MCF 10A (cell line): ENCODE measurements at places on chromosomes 5 and 9.

DNA sequence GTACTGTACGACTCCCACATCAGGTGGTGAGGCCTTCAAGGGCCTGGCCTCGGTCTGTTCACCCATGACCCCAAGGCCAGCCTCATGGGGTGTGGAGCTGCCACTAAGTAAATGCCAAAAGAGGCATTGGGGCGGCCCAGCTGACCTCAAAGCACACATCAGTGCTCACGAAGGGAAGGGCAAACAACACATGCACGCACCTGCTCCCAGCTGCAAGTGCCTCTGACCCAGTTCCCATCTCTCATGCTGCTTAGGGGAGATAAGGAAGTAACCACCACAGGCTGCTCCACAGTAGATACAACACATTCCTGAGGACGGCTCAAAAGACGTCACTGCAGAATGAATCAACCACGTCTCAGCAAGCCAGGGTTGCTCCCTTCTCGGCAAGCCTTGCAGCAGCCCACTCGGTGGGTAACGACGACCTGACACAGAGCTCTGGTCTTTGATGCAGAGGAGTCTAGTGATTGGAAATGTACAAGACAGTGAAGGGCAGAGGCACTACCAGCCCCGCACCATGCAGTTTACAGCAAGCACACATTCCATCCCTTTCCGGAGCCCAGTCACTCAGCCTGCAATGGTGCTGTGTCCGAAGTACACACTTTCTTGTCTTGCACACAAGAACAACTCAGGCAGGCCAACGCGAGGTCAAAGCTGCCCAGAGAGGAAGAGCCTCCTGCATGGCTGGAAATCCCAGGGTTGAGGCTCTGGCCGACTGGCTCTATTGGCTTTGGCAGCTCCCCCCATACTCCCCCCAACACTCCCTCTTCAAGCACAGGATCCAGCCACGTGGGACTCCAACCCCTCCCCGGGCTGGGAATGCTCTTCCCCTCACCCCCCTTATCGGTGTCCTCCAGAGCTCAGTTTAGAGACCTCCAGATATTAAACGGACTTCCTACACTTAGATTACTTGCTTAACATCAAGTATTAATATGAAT, 31.8 kb downstream of the FABP6 start:
- DNase-seq: no peak

- peak; percentile 65 for DNase-seq
These were observed 442.4 kb upstream of the ZNF462 start for GRCh38 chr9:106420511-106420944.

GRCh38 chr9:5288591-5288990, 15.9 kb downstream of the RLN2 start:
- no peak for DNase-seq

- peak; percentile 82 for DNase-seq
These were observed 116.1 kb upstream of the RASA1 start for GRCh38 chr5:87151547-87151946.

DNA sequence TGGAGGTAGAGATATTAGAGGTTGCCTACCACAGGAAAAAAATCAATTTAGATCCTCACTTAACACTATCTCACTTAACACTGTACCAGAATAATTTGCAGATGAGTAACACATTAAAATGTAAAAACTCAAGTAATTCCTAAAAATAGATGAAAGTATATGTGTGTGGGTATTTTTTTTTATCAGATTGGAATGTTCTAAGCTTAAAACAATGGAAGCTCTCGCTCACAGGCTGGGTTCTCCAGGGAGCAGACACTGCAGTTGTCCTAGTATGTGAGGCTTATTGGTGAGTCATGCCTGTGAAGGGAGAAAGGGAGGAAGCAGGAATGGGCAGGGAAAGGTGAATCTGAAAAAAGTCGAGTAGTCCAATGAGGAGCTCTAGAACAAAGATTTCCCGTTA, 181.3 kb upstream of the ZNF608 start:
- DNase-seq: peak; percentile 74

GRCh38 chr9:101569741-101570501, 24.8 kb downstream of the PPP3R2 start:
- no peak for DNase-seq

DNA sequence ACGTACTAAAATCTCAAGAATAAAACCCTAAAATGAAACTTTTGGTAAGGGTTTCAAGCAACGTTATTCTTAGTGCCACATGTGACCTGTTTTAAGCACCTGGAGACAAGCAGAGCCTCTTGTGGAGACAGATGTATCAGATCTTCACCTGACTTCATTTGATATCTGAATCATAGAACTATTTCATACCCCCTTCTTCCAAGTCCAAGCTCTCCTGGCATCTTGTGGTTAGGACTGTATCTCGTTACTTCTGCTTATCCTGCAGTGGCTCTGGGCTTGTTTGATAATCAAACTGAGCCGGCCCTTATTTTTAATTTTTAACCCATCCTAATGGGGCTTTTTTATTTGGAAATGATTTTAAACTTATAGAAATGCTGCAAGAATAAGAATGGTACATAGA, 11.1 kb upstream of the FSD1L start:
- no peak for DNase-seq

DNA sequence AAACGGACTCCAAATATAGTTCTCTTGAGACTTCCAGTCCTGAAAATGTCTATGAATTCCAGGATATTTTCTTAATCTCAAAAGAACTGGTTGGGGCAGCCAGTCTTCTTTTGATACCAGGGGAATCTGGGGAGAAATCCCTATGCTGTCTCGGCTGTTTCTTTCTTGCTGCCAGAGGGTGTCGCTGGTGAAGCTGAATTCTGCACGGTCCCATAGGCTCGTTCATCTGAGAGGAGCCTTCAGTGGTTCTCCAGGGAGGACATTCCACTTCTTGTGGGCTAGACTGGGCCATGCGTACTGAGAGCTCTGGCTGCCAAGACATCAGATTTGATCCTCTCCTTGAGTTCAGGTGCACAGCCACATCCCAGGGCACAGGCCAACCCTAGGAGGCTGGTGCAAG, 155.0 kb upstream of the CLINT1 start:
- peak; percentile 64 for DNase-seq

DNA sequence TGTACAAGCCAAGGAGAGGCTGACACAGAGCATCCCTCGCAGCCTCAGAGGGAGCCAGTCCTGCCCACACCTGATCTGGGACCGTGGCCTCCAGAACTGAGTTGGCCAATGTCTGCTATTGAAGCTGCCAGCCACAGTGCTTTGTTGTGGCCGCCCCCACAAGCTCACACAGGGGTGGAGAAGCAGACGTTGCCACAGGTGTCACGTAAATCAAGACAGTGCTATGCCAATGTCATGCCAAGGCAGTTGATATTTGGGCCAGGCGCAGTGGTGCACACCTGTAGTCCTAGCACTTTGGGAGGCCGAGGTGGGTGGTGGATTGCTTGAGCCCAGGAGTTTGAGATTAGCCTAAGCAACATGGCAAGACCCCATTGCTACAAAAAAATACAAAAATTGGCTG, 17.3 kb upstream of the TERT start:
- DNase-seq: no peak

DNA sequence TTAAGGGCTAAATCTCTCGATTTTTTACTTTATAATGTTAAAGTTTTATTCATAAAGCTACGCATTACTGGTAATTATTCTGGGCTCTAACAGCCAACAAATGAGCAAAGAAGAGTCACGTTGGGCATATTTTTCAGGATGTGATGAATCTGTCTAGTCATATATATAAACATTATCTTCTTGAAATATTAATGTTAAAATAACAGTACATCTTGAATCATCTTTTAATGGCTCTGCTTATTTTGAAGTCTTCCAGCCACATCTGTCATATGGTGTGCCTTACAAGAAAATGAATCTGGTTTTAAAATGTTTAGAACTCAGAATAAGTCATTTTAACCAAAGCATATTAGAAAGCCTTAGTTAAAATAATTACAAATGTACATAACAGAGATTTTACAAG, 96.9 kb downstream of the CWC27 start:
- DNase-seq: no peak

- DNase-seq: no peak
These were observed 28.3 kb downstream of the LRRC70 start for GRCh38 chr5:62606878-62607277.

- DNase-seq: peak; percentile 34
These were observed 8.4 kb downstream of the FNBP1 start for GRCh38 chr9:130034570-130034969.

DNA sequence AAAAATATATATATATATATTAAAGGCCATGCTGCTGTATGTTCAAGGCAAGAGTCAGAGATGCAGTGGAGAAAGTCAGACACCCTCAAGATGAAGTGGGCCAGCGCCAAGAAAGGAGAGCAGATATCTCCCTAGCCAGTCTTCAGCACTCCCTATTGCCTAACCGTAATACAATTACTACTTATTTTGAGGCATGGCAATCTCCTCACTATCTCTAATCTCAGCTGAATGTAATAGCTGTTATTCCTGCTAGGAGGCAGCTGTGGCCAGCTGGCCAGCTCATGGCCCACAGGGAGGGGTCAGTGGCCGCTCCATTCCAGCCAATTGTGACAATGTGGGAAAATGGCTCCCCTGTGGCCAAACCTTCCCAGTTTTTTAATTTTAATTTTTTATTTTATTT, 87.5 kb upstream of the FBXW11 start:
- DNase-seq: no peak

DNA sequence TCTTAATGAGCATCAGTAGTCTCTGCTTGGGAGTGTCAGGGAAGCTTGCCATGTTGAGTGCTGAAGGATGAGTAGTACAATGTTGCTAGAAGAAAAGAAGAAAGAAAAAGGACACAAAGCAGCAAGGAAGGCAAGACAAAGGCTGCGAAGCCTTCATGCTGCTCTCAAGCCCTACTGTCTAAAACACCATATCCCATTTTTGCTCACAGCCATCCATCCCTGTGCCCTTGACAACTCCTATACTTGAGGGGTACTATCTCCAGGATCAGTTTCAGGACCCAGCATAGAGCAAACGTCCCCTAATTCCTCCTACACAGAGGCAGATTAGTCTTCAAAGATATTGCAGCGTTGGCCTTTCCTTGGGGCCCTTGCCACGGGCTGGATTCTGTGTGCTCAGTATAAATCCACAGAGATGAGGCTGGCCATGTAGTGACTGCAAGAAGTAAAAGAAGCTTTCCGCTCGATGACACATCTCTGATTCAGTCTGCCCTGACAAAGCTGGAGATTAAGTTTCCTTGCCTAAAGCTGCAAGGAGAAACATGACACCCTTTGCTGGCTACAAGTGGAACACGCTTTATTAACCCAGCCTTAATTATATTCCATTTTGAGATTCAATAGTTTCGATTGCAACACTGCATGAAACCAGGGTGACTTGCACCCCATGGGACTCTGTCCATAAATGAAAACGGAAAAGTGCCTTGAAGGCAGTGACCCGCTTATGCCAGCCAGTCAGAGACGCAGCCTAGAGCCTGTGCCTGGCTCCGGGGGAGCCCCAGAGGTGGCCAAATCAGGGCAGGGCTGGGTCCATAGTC, 304.6 kb downstream of the ACTL7B start:
- DNase-seq: peak; percentile 97

GRCh38 chr9:37531699-37532098, 44.5 kb downstream of the FBXO10 start:
- no peak for DNase-seq

GRCh38 chr5:59173578-59173977, 590.7 kb downstream of the RAB3C start:
- DNase-seq: no peak

GRCh38 chr9:32455738-32456137, 70.3 kb downstream of the RIGI start:
- DNase-seq: no peak

GRCh38 chr9:133849110-133849670, 111.0 kb upstream of the SARDH start:
- DNase-seq: no peak

DNA sequence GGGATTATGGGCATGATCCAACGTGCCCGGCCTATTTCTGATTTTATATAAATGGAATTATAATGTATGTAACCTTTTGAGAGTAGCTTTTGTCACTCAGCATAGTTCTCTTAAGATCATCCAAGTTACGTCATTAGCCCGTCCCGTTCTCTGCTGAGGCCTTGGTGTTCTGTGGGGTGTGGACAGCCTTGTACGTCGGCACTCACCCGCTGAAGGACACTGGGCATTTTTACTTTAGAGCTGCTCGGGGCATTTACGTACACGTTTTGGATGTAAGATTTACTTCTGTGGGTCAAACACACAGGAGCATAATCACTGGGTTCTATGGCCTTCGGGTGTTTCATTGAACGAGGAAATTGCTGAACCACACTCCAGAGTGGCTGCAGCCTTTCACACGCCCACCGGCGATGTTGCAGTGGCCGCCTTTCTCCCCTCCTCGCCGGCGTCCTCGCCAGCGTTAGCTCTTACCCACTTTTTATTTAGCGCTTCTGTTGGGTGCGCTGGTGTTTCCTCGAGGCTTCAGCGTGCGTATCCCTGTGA, 101.8 kb downstream of the EHMT1 start:
- peak; percentile 30 for DNase-seq
